ENCODE measurements at places on chromosomes 12 and 14. TPM values are rescaled to one million over a fixed set of nuclear protein-coding genes. Genes with fewer than 3 reads are reported as not detected.
A peak's percentile ranks its signal among the peaks of the same experiment; 100 is the strongest.

Gene TMEM229B
- 0.77 TPM for total RNA-seq

Gene EEF1AKMT3
- total RNA-seq: 8.9 TPM

Gene RD3L
- not detected for total RNA-seq

Gene SOX5
- total RNA-seq: 16.4 TPM

DNA sequence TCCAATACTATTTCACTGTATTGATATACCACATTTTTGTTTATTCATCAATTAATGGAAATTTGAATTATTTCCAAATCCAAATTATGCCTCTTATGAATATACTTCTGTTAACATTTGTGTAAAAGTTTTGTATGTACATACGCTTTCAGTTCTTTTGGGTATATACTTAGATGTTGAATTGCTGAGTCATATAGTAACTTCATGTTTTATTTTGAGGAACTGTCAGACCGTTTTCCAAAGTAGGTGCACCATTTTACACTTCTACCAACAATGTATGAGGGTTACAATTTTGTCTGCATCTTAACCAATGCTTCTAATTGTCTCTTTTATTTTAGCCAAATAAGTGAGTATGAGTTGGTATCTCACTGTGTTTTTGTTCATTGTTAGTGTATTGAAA lies 10.2 kb upstream of the CCER1 start:
- no peak for DNase-seq

GRCh38 chr14:100975671-100976070 lies 72.1 kb upstream of the RTL1 start:
- DNase-seq: peak; percentile 68

DNA sequence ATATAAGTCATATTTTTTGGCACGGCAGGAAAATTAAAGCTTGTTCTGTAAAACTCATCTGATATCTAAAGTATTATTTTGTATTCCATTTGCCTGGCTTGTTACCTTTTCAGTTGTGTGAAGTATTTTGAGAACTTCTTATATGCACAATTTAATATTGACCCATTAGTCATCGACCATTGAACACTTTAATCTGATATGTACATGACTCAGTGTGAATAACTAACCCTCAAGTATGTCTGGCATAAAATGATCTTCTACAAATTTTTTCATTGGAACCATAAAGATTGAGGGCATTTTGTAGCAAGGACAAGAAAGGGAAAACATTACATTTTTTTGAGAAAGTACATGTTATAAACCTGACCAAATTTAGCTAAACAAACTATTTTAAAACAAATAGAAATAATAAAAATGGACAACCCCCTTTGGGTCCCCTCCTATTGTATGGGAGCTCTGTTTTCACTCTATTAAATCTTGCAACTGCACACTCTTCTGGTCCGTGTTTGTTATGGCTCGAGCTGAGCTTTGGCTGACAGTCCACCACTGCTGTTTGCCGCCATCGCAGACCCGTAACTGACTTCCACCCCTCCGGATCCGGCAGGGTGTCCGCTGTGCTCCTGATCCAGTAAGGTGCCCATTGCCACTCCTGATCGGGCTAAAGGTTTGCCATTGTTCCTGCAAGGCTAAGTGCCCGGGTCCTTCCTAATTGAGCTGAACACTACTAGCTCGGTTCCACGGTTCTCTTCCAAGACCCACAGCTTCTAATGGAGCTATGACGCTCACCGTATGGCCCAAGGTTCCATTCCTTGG lies 118.8 kb downstream of the SLC6A15 start:
- peak; percentile 87 for DNase-seq

DNA sequence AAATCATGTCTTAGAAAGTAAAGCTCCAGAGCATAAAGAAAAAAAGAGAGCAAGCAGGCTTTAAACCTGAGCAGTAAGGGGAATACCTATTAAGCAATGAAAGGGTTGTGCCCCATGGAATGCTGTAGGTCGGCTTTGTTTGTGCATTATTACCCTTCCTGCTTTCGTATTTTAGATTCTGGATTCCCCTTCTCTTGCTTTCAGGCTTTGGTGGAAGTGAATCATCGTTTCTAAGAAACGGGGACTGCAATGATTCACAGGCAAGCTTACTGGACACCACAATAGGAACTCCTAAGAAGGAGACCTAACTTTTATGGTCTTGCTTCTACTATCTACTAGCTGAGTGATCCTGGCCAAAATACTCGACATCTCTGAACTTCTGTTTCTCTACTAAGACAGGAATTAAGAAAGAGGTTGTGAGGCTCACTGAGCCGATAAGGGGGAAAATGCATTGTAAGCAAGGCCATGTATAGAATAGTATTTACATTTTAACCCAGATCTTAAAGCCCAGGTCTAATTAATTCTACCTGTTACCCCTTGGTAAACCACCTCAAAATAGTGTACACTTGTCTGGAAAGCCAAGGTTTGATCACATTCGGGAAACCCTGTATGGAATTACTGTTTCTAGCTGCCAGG lies 1.2 kb upstream of the BMAL2 start:
- DNase-seq: peak; percentile 86

GRCh38 chr14:50116966-50117365 lies 594 bp upstream of the VCPKMT start:
- DNase-seq: no peak

- no peak for DNase-seq
These were observed 53.9 kb downstream of the TMX1 start for GRCh38 chr14:51293912-51294389.

DNA sequence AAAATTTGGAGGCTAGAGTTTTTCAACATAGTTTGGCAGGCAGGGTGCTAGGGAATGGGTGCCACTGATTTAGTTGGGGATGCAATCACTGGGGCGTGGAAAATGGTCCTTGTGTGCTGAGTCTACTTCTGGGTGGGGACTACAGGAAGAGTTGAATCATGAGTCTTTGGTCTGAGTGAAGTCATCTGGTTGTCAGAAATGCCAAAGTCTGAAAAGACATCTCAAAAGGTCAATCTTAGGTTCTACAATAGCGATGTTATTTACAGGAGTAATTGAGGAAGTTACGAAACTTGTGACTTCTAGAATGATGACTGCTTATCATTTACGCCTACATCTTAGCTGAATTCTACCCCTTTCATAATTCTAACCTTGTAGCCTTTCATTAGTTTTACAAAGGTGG lies 209.1 kb downstream of the NUBPL start:
- peak; percentile 6 for DNase-seq

- peak; percentile 76 for DNase-seq
These were observed 116.6 kb downstream of the SLC25A47 start for GRCh38 chr14:100439781-100440180.

- DNase-seq: no peak
These were observed 35.1 kb downstream of the NCOR2 start for GRCh38 chr12:124532331-124532750.

DNA sequence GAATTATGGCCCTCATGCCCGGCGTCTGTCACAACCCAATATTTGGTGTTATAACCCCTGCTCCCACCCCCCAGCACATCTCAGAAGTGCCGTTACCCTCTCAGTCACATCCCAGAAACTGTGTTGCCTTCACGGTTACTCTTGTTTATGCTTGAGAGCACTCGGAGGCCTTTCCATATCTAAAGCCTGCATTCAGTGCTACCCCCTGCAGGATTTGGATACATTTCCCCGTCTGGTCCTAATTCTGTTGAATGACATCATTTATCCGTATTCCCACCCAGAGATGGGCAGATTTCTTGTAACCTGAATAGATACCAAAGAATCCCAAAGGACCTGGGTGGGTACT lies 19.1 kb upstream of the FOS start:
- peak; percentile 75 for DNase-seq

DNA sequence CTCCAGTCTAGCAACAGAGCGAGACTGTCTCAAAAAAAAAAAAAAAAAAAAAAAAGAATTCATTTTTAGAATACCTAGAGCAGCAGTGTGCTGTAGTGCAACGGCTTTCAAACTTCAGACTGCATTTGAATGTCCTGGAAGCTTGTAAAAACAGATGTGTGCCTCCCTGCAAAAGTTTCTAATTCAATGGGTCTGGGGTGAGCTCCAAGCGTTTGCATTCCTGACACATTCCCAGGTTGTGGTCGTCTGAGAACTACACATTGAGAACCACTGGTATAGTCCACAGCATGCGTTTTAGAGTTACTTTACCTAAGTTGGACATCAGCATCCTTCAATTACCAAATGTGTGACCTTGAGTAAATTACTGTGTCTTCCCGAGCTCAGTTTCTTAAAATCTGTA lies 816.8 kb downstream of the NRXN3 start:
- DNase-seq: no peak

DNA sequence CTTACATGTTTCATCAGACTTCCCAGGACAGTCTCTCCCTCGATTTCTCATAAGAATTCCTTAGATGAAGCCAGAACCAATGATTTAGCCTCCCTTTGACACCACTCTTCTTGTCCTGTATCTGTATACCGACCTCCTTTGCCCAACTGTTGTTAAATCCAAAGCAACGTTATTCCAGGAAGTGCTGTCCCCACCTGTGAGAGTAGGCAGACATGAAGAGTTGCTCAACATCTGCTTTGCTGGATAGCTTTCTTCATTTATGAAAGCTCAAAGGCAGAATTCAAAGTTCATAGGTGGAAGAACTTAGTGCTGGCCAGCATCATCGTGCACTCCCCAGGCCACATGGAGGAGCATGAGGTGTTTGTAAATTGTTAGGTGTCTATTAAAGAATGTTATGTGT lies 55.6 kb downstream of the GTF2A1 start:
- DNase-seq: no peak

DNA sequence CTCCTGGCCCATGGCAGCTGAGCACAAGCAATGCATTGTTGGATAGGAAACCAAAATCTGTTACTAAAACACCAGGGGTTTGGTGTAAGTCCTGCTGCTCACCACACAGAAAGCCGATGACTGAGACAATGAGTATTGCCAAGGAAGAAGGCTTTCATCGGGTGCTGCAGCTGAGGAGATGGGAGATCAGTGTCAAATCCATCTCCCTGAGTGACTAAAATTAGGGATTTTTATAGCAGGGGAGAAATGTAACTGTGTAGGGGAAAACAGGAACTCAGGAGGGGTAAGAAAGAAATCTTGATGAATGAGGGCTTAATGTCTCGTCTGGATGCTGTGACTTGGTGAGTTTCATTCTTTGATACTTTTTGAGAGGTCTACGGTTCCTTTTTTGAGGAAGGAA lies 97.9 kb downstream of the KCNMB4 start:
- DNase-seq: no peak

- no peak for DNase-seq
These were observed 239.2 kb upstream of the CPNE8 start for GRCh38 chr12:39144613-39145061.

DNA sequence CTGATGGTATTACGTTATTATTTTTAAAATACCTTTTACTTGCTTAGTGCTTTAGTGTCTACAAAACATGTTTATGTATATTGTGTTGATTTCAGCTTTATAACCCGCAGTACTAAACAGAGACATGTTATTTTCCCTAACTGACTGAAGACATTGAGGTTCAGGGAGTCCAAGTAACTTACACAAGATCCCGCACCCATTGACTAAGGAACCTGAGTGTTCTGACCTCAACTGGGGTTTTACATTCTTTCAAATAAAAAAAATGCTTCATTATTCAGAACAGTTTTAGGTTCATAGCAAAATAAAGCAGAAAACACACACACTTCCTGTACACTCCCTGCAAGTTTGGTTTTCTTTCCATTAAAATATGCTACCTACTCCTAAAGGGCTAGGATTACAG lies 60.4 kb upstream of the METAP2 start:
- peak; percentile 19 for DNase-seq

- DNase-seq: no peak
These were observed 100.6 kb downstream of the DPF3 start for GRCh38 chr14:72793156-72793939.

DNA sequence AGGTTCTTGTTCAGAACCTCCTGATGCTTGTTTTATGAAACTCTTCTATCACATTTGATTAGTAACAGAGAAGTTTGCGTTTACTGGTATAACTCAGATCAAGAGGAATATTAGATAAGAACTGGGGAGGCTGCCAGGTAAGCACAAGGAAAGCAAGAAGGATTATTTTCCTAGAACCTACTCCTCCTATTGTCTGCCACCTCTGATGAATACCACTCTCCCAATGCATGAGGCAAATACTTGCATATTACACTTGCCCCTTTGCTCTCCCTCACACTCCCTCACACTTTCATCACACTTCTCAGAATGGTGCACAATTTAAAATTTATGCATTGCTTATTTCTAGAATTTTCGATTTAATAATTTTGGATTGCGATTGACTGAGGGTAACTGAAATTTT lies 43.6 kb downstream of the LIN7A start:
- DNase-seq: no peak
